ENCODE measurements at places on chromosomes 12 and 14.

GRCh38 chr14:92717571-92718042 lies 30.8 kb downstream of the LGMN start:
- peak; percentile 47 for DNase-seq

DNA sequence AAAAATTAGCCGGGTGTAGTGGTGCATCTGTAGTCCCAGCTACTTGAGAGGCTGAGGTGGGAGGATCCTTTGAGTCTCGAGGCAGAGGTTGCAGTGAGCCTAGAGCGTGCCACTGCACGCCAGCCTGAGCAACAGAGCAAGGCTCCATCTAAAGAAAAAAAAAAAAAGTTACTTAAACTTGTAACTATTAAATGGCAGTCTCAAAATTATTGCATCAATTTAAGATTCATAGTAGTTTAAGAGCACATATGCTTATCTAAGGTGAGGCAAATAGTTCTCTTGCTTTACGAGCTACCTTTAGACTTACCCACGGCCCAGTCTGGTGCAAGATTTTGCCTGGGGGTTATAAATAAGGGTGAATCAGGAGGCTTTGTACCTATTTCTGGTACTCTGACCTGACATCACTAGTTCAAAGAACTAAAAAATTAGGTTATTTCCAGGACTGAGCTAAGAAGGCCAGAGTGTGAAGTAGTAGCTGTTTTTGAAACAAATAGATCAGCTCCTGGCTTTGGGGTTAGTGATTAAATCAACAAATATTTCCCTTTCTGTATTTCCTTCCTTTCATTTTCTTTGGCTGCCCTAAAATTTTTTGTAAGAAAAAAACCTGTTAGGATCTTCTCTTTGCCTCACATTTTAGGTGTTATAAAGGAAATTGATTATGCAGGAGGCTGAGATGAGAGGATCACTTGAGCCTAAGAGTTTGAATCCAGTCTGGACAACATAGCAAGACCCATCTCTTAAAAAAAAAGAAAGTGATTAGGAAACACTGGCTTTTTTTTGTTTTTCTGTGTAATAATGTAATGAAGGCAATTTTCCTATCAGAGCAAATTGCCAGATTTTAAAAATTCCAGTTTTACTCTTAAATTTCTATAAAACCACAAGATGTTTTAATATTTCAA lies 3.6 kb downstream of the MGAT2 start:
- no peak for DNase-seq

GRCh38 chr12:101663298-101663697 lies 34.1 kb upstream of the CHPT1 start:
- no peak for DNase-seq

DNA sequence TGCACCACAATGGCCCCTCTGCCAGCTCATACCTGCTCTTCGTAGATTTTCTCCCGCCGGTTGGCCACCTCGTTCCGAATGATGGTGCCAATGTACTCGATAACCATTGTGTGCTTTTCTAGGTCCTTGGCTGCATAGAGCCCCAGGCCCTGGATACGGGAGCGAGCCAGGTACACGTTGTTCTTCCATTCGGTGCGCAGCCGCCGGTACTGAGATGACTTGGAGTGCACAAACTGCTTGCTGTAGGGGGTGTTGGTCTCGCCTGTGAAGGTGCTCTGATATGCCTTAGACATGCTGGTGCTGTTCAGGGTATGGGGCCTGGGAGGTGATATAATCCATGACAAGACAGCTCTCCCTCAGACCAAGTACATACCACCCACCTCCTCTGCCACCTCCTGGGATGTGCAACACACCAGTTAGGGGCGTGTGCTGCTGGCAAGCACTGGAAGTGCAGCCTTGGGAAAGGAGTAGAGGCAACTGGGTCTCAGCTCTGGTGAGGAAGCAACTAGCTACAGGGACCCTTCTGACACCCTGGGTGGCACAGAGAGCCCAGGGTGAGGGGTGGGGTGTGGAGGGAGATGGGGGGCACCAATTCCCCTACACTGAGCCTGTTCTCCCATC lies 4.1 kb upstream of the PRKAG1 start:
- DNase-seq: no peak

GRCh38 chr14:39868949-39869348 lies 436.7 kb upstream of the FBXO33 start:
- DNase-seq: no peak

DNA sequence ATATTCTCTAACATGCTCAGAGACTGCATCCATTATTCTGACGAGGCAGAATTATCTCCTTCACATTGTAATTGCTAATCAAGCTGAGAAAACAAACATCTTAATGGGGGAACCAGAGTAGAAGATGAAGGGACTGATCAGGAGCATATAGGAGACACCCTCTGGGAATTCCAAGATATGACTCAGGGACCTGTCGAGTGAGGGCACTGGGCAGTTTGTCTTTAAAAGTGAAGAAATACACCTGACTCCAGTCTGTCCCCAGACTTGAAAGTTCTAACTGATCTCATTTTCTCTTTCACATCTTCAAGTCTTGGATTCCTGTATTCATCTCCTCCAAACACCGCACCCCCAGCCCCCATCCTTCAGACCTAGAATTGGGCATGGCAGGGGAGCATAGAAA lies 226.9 kb upstream of the PLXNC1 start:
- no peak for DNase-seq

GRCh38 chr12:22670762-22671161 lies 45.8 kb downstream of the ETNK1 start:
- DNase-seq: peak; percentile 16

GRCh38 chr14:75141062-75141461 lies 14.2 kb upstream of the NEK9 start:
- DNase-seq: no peak

- DNase-seq: no peak
Measured at GRCh38 chr14:75609606-75610475, 31.4 kb downstream of the FLVCR2 start.

GRCh38 chr12:124160097-124160756 lies 134.7 kb upstream of the RFLNA start:
- peak; percentile 13 for DNase-seq

GRCh38 chr14:28751467-28752058 lies 15.0 kb upstream of the FOXG1 start:
- peak; percentile 61 for DNase-seq

GRCh38 chr14:95008445-95009217 lies 148.7 kb downstream of the DICER1 start:
- no peak for DNase-seq

DNA sequence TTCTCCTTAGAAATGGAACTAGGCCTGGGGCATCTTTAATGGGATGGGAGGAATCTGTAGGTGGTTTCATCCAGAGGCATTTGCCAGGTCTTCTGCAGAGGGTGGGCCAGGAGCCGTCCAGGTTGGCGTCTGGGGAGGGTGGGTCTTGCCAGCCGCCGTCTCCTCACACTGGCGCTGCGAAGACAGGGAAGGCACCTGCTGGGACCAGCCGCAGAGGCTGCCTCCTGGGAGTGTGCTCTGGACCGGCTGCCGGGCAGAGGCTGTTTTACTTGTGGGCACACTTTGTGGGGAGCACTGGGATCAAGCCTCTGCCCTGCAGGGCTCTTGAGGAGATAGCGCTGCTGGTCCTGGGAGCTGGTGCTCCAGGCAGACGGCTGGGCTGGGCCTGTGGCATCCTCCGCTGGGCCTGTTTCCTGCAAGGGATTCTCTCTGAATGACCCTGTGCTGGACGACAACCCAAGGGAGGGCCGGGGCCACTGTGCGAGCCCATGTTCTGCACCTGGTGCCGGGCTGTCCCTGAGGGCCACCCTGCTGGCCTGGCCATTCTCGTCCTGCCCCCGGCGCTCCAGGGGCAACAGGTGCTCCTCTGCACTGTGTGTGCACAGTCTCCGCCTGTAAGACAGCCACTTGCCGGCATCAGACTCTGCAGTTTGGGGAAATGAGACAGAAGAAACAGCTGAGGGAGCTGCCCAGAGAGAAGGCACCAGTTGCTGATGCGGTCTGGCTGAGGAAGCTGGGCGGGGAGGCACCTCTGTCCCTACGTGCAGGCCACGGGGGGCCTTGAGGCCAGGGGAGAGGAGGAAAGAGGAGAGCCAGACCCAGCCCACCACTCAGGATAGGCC lies 10.0 kb upstream of the TEX22 start:
- no peak for DNase-seq

DNA sequence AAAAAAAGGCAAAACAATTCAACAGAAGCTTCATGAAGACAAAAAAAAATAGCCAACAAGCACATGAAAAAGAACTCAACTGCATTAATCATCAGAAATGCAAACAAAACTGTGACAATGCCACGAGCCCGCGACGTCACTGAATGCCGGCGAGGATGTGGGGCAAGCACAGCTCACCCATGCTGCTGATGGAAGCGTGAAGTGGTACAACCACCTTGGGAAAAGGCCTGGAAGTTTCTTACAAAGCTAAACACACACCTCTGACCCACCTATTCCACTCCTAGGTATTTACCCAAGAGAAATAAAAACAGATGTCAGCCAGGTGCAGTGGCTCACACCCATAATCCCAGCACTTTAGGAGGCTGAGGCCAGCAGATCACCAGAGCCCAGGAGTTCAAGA lies 10.5 kb downstream of the BTBD6 start:
- DNase-seq: no peak

DNA sequence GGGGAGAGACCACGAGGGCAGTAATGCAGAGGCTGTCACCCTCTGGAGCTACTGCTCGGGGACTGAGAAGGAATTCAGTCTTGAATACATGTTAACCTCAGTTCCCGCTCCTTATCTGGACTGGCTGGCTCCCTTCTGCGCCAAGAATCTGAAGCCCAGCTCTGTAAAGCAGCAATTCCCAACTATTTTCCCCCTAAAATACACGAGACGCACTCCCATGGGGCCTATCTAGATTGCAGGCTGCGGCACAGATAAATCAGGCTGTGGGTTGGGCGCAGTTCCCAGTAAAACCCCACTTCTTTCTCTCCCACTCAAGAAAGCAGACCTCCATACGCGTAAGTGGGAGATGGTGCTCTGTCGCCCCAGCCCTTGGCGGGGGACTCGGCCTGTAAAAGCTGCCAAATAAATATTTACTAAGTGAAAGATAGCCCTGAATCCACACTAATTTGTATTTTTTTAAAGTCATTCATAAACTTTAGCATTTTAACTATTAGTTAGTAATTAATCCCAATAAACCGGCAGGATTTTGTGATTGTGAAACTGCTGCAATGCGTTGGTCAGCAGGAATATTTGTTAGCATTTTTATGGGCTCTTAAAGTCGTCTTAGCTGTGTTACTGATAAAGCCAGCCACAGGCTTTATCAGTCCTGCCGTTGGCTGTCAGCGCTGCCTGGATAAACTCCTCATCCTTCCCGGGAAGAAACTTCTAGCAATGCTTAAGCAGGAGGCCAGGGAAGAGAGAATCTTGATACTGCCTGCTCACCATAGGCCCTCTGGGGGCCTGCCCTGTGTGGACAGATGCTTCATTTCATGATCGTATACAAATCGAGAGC lies 17.8 kb downstream of the FBXL14 start:
- DNase-seq: peak; percentile 99

DNA sequence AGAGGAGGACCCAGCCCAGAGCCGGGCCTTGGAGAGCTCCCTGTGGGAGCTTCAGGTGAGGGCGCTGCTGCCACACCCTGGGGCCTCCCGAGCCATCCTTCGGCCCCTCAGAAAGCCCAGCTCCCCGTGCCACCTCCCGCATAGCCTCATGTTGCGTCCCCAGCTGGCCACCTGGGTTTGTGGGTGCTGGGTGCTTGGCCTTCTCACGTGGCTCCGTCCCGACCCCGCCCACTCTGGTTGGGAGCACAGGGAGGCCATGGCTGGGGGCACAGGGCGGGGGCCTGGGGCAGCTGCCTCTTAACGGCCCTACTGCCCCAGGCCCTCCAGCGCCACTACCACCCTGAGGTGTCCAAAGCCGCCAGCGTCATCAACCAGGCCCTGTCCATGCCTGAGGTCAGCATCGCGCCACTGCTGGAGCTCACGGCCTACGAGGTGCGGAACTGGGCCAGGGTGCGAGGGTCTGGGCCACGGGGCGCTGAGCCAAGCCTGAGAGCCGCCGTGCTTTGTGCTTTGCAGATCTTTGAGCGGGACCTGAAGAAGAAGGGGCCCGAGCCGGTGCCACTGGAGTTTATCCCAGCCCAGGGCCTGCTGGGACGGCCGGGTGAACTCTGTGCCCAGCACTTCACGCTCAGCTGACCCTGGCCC lies 7.6 kb downstream of the NOC4L start:
- DNase-seq: no peak

DNA sequence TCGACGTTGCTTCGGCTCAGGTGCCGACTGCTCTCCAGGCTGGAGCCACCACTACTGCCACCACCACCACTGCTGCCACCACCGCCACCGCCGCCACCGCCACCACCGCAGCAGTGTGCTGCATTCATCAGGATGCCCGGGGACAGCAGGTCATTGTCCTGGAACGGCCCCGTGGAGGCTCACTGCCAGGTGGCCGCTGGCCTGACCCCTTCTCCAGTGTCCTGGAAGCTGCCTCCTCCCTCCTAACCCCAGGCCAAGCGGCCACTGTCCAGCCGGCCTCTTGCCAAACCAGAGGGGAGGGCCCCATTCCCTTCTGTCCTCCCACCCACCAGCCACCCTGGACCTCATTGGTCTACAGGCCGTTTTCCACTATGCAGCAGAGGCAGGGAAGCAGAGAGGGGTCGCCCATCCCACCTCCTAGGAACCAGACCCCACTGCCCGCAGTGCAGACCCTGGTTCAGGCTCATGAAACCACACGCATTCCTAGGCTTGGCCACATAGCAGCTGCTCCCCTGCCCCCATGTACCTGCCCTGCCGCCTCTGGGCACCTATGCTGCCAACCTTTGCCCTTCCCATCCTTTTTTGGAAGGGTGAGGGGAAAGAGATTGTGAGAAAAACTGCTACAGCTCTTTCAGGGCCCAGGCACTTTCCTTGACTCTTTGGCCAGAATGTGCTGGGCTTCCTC lies 15.2 kb downstream of the ARL6IP4 start:
- DNase-seq: no peak

DNA sequence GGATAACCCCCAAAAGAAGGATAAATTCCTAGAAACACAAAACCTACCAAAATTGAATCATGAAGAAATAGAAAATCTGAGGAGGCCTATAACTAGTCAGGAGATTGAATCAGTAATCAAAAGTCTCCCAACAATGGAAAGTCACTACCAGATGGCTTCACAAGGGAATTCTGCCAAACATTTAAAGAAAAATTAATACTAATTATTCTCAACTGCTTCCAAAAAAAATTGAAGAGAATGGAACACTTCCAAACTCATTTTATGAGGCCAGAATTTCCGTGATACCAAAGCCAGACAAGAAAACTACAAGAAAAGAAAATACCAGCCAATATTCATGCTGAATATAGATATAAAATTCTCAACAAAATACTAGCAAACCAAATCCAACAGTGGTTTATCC lies 7.8 kb upstream of the ABCC9 start:
- DNase-seq: no peak

DNA sequence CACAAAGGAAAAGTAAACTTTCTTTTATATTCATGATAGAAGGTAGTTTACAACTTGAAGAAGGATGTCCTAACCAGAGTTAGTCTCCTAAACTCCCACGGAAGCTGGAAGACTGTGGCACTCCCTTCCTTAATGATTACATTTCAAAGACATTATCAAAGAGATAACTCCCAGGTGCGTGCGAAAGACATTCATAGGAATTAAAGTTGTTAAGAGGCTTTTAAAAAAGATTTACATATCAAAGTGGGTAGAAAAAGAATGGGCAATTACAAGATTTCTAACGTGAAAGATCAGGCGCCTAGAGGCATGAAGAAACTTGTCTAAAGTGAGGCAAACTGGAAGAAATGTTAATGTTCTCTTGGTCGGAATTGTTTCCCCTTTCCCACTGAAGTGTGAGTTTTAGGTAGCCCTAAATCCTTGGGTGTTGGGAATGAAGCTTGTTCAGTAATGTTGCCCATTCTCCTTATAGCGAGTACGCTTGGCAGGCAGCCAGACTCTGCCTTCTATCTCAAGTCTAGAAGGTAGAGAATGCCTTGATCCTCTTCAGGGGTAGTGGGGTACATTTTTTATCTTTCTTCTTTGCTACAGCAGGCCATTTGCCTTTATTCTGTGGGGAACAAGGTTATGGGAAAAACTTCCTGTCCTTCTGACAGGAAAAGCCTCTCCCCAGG lies 642.0 kb downstream of the SLC6A15 start:
- no peak for DNase-seq

Measured in amniotic epithelial cell (primary cell).